ENCODE measurements at places on chromosomes 2 and 18.

- DNase-seq, result no peak
Observed at GRCh38 chr2:46230115-46230571, 67.1 kb upstream of the EPAS1 start.

- DNase-seq, result no peak
Observed at GRCh38 chr2:216810399-216811160, 49.3 kb downstream of the TNP1 start.

DNA sequence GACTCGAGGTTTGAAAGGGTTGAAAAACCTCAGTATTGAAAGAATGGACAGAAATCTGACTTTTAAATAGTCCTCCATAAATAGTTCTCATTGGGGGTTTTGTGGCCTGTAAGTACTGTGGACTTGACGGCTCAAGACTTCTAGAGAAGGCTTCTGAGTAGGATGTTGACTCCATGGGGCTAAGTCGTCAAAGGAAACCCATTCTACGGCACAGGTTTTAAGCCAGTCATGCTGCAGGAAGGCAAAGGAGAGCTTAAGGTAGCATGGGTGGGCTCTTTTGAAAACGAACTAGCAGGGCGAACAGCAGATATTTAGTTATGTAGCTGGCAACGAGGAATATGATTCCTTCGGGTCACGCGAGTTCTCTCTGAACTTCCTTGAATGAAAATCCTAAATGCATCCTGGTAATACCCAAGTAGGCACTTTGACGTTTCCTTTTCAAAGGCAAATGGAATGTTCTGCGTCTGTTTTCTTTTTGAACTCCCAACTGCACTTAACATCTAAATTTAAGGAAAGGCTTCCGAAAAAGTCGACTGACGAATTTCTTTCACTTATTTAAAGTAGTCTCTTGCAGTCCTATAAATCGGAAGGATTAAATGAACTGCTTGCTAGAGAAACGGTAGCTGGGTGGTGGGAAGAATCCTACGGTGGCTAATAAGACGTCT lies 1.1 kb upstream of the NEDD4L start:
- DNase-seq, result no peak

GRCh38 chr18:61414086-61414485 lies 80.9 kb downstream of the CDH20 start:
- DNase-seq, result peak; percentile 68

DNA sequence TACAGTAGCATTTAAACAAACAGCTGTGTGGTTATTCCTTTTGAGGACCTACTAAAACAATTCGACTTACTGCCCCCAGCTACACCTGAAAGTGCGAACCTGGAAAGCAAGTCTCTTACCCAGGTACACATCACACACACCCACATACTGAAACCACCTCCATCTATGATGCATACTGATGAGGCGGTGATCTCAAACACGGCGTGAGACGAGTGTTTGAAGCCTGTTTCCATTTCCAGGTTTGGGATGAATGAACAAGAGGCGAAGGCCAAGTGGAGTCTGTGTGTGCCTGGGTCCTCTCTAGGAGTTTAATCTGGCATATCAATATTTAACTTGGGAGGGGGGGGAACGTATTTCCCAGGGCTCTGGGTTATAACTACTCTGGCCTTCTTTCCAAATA lies 1.6 kb downstream of the TMEM185B start:
- no peak for DNase-seq

- peak; percentile 10 for DNase-seq
Observed at GRCh38 chr2:37819186-37819585, 105.9 kb upstream of the RMDN2 start.

DNA sequence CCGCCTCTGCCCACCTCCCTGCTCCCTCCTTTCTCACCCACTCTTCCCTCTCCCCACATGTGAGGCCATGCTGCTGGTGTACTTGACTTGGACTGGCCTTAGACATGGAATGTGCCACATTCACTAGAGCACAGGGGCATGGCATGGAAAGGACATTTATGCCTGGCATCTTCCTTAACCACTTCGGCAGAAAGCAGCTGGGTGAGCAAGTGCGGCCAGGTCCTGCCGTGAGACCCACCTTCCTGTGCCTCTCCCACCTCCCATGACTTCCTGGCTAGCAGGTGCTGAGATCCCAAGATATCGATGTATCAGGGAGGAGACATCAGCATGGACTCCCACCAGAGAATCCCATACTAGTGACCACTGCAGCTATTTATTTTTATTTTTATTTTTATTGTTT lies 13.0 kb downstream of the GPR55 start:
- DNase-seq, result no peak

DNA sequence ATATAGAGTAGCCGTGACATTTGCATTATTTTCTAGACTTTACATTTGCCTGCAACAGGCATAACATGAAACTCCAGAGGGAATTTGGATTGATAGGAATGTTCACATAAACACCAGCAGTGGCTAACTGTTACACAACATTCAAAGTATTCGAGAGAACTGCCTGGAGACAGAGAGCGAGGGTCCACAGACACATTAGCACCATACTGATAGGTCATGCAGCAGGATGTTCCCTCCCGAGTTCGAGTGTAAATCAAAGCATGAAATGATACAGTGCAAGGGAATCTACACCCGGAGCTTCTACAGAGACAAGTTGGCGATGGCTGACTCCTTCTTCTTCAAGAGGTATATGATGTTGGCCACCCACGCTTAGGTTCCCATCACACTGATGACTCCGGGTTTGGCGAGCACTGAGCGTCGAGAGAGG lies 89.5 kb downstream of the COL6A3 start:
- no peak for DNase-seq

- DNase-seq, result no peak
Observed at GRCh38 chr2:202408546-202409140, 32.5 kb downstream of the BMPR2 start.

GRCh38 chr2:74100254-74101216 lies 47.2 kb downstream of the BOLA3 start:
- no peak for DNase-seq

GRCh38 chr2:140747665-140748064 lies 1383.2 kb downstream of the LRP1B start:
- DNase-seq, result no peak

- no peak for DNase-seq
Observed at GRCh38 chr18:59564561-59564960, 132.7 kb downstream of the CCBE1 start.

DNA sequence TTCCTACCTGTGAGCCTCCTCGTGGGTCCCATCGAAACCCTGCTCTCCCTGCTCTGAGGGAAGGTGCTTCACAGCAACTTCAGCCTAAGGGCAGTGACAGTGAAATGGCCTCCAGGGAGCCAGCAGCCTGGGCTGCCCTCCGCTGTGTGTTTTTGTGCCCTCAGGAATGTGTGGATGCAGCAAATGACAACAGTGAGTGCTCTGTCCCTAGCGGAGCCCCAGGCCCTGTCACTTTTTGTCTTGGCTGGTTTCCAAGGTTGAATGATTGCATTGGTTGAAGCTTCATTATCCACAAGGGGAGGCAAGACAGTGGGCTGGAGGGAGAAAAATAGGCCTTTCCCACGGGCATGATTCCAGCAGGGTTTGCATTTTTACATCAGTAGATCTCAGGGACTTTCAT lies 42.9 kb downstream of the STON1 start:
- DNase-seq, result peak; percentile 23

DNA sequence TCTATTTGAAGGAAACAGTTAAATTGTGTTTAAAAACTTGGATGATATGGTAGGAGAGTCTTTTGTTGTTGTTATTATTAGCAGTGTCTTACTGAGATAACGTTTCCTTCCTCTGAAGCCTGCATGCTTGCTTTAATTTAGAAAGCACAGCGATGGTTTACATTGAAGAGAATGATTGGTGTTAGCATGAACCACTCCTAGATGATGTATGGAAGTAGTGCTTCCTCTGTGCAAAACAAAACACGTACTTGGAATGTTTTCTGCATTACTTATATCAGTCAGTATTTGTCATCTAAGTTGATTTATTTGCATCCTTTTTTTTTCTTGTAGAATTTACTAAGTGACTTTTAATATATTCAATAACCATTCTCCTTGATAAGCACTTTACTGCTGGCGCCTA lies 89.0 kb downstream of the UGGT1 start:
- DNase-seq, result no peak

- DNase-seq, result no peak
Observed at GRCh38 chr18:30039201-30039600, 1003.3 kb downstream of the DSC3 start.

DNA sequence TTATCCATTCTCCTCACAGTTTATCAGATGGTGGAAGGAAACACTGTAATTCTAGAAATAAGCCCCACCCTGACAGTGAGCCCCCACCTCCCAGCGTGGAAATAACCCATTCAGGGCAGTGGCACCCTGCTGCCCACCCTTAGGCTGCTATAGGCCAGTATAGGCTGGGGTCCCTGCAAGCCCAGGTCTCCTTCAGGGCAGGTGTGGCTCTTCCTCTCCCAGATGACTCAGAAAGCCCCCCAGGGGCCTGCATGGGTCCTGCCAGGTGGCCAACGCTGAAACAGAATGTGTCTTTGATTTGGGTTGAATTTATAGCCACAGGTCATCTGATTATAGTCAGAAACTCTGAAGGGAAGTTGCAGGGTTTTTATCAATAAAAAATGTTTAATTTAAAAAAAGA lies 136.4 kb downstream of the SH3RF3 start:
- DNase-seq, result no peak

GRCh38 chr2:160365716-160366367 lies 127.8 kb downstream of the RBMS1 start:
- no peak for DNase-seq

- no peak for DNase-seq
Observed at GRCh38 chr18:23487738-23488570, 15.4 kb upstream of the RMC1 start.

DNA sequence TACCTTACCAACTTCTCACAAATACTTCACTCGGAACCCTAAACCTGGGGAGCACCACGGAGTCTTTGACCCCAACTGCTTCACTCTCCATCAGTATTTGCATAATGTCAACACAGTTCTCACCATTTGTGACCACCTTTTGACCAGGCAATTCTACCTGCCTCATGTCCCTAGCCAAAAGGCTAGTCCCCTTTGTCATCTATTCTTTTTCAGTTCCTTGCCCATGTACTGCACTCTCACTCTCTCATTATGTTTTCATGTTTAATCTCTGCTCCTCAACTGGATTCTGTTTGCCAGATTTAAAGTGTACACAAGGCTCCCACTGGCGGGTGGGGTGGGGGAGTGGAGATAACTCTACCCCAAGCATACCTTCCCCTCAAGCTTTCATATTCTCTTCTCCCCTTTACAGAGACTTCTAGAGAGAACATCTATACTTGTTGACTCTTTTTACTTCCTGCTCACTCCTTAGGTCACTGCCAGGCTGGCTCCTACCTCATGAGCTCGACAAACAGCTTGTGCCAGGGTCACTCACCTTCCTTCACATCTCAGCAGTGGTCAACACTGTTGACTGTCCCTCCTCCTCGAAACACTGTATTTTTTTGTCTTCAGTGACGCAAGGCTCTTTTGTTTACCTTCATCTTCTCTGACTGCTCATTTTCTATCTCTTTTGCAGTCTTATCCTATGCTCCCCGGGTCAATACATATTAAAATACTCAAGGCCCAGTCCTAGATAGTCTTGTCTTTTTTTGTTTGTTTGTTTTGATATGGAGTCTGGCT lies 88.7 kb upstream of the MAP4K3 start:
- DNase-seq, result no peak

GRCh38 chr18:8260827-8261226 lies 348.4 kb upstream of the RAB12 start:
- DNase-seq, result peak; percentile 77

DNA sequence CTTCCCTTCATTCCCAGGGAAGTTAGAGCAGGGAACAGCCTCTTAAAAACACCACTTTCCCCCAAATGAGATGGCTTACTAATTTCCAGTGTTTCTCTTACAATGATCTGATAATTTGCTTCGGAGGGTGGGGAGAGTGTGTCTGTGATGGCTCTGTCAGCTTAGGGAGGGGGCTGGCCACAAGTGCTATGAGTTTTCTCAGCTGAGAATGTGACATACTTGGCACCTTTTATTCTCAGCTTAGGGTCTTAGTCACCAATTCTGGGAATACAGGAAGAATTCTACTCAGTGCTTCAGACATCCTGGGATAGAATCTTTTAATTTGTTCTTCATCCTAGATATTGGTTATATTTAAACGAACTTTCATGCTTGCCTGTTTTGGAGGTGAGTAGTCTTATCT lies 64.4 kb downstream of the AOX1 start:
- no peak for DNase-seq

DNA sequence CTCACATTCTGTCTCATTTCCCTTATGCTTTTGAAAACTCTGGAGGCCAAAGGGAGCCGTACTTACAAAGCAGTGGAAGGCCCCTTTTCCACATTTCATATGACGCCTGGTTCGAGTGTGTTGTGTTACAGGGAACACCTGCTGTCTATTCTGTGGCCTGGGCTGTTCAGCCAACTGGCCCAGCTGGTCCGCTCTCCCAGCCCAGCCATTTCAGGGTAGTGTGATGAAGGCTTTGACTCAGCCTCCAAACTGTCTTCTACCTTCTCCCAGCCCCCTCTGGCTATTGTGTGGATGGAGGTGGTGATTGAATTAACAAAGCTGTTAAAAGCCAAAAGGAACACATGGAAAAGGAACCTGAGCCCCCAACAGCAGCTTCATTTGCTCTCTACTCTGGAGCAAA lies 233.8 kb downstream of the ICOS start:
- no peak for DNase-seq

GRCh38 chr18:48944634-48945033 lies 6.1 kb downstream of the SMAD7 start:
- DNase-seq, result no peak

DNA sequence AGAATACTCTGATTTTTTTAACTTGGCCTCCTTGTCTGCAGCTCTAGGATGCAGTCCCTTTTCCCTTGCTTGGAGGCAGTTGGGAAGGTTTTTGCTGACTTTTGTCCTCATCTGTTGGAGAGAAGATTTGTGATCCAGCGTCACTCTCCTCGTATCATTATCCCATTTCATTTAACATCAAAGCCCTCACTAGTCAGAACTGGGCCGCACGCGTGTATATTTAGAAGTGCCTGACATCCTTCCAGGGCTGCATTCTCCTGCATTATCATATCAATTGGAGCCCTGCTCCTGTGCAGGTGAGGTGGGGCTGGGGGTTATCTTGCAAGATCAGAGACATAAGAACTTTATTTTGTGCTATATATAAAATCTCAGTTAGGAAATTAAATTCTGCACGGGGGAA lies 435.1 kb upstream of the HS6ST1 start:
- no peak for DNase-seq

GRCh38 chr2:216849987-216850386 lies 9.9 kb downstream of the TNP1 start:
- DNase-seq, result peak; percentile 28

Data from brain (organoid and tissue), 16 donors.